ENCODE measurements at places on chromosomes 1 and 21.

DNA sequence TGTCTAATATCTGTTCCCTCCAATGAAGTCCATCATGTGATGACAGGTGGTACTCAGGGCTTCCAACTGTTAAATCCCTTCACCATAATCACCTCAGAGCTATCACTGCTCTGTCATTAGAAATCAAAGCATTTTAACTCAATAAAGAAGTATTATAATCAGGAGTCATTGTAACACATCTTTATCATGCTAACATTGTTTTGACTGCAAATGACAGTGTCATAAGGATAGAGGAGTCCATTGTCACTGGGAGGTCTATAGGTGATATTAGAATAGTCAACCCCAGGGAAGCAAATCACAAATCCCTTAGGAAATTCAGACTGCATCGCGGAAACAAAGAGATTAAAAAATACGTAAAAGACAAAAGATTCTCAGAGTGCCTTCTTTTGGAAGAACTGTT is 30.8 kb downstream of the LRRC53 start:
- no peak for DNase-seq

GRCh38 chr1:20964540-20965484 is 177.7 kb upstream of the HP1BP3 start:
- no peak for DNase-seq

DNA sequence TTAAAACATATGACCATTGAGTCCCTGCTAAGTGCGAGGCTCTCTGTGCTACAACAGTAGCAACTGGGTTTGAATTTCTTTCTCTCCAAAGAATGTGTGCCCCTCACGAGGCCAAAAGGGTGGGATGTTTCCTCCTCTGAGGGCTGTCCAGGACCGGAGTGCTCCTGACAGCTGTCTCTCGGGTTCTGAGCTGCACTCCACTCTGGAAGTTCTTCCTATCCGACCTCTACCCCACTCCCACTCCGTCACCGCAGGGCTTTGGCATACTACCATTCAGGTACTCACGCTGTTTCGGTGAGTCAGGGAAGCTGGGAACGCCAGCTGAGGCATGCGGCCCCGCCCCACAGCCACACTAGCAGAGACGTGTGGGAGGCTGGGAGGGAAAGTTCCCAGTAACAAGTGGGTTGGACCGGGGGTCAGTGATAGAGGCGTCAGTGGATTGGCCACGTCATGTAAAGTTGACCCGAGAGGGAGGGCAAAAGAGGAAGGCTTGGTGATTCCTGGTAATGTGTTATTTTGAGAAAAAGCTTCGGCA is 705 bp upstream of the SLC50A1 start:
- peak; percentile 50 for DNase-seq

DNA sequence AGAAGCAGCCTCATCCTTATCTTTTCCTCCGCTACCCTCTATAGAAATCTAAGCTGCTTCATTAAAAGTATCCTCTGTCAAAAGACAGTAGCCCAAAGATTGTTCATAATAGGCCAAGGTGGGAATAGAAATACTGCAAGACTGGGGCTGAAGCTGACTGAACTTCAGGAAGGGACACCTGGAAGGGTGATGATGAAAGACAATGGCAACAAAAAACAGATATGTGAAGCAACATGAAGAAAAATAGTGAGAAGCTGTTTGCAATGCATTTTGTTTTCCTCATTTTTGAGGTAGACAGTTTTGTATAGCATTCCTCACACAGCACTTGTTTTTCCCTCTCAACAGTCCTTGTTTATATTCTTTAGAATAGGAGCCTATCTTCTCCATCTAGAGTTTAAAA is 16.9 kb downstream of the DCAF8 start:
- DNase-seq = no peak

DNA sequence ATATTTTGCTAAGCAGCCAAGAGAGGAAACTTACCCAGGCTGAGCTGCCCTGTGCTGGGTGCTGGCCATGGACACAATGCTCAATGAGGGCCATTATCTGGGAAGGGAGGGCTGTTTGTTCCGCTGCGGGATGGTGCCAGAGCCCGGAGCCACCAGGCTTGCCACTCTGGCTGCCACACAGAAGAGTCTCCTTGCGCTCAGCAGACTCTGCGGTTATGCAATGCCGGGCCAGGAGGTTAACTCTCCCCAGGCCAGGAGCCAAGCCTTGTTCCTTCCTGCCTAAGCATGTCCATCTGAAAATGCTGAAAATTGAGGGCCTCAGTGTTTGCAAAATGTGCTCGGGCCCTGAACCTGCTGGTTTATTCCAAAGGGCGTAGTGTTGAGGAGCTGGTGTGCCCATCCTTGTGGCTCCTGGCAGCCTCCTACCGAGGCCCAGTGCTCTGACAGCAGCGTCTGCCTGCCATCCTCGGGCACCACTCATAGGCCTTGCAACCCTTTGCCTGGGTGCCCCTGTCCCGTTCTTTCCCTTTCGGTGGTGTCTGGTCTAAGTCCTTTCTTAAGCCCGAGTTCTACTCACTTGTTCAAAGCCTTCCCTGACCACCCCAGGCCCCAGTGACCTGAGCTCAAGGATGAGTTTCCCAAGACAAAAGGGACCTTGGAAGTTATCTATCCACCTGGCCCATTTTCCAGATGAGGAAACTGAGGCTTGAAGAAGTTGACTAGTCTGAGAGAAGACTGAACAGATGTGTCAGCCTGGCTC is 133.8 kb upstream of the EDN2 start:
- DNase-seq = no peak

DNA sequence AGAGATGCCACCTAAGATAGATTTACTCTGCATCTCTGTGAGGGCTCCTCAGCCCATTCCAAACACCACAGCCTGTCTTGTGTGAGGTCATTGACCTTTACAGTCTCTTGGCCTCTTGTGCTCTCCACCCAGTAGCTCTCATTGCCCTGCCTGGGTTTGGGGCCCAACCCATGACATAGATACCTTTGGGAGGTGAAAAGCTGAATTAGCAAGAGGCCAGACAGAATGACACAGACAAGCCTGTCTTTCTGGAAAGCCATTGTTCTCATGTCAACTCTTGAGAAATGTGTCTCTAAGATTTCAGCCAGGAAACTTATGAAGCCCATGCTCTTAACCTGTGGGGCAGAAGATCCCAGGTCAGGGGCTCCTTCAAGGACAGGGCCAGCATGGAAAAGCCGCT is 18.4 kb upstream of the F3 start:
- no peak for DNase-seq

GRCh38 chr1:100523038-100523652 is 14.8 kb upstream of the GPR88 start:
- DNase-seq = no peak

GRCh38 chr1:202107801-202108731 is 14.7 kb upstream of the GPR37L1 start:
- DNase-seq = no peak

DNA sequence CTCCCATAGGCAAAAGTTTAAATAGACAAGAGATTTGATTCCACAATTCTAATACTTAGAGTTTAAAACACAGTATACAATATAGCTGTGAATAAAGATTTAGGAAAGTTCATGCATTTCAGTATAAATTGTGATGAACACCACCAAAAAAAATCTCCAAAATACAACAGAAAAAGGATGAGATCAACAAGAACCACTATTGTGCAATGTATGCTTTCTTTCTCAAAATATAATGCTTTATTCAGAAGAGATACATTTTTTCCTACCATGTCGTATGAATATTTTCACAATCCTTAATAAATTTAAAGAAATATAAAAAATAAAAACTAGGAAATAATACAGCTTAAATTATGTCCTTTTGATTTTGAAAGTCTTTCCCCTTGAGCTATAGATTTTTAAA is 1309.2 kb downstream of the MRPL39 start:
- no peak for DNase-seq

DNA sequence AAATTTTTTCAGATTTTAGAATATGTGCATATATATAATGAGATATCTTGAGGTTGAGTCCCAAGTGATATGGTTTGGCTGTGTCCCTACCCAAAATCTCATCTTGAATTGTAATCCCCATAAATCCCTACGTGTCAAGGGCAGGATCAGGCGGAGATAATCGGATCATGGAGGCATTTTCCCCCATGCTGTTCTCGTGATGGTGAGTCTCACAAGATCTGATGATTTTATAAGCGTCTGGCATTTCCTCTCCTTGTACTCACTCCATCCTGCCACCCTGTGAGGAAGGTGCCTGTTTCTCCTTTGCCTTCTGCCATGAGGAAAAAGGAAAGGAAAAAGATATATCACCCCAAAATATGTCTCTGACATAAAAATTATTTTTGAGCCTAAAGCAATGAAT is 64.6 kb downstream of the TOR3A start:
- DNase-seq = no peak
